ENCODE measurements at places on chromosomes 4 and X.

- DNase-seq = no peak
These were observed 68.2 kb downstream of the FAM193A start for GRCh38 chr4:2604614-2605013.

GRCh38 chr4:91111556-91111955 lies 984.4 kb downstream of the CCSER1 start:
- DNase-seq = no peak

GRCh38 chr4:179415037-179415846 lies 1973.0 kb upstream of the AGA start:
- DNase-seq = no peak

- DNase-seq = no peak
These were observed 427.9 kb downstream of the SPRY1 start for GRCh38 chr4:123824524-123824923.

DNA sequence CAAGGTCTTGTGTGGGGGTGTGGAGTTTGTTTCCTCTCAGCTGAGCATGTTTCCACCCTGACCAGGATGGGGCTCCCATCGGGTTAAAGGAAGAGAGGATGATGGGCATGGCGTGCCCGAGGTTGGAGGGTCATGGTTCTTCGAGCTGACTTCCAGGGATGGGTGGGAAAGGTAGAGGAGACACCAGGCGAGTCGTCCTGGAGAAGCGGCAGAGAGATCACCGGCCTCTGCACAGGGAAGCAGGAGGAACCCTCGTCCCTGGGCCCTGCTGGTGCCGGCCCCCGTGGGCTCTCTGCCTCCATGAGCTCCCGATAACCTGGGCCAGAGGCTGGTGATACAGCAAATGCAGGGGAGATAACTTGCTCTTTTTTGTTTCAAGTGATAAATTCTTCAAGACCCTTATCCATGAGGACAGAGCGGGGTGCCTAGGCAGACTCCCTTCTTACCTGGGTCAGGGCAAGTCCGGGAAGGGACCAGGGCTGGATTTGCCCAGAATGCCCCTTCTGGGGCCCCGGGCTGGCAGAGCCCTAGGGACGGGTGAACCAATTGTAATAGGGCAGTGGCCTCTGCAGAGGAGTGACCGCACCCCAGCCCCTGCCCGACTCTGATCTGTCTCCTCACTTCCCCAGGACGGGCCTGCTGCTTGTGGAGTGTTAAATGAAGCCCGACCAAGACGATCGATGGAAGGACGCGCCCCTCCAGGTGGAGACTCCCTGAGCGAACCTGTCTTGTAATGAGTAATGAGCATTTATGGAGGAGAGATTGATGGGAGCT lies 63.0 kb downstream of the CPZ start:
- DNase-seq = no peak

- no peak for DNase-seq
These were observed 74.4 kb upstream of the RBMX start for GRCh38 chrX:136954930-136955329.

GRCh38 chrX:93874554-93874953 lies 200.5 kb downstream of the FAM133A start:
- no peak for DNase-seq

GRCh38 chr4:88188738-88189417 lies 30.4 kb upstream of the ABCG2 start:
- DNase-seq = no peak

GRCh38 chr4:176084769-176085168 lies 19.1 kb downstream of the WDR17 start:
- no peak for DNase-seq

GRCh38 chr4:118988635-118988972 lies 100.0 kb downstream of the SYNPO2 start:
- DNase-seq = no peak

- DNase-seq = no peak
These were observed 51.0 kb downstream of the ADGRL3 start for GRCh38 chr4:61251129-61251528.

GRCh38 chrX:84118769-84119168 lies 69.2 kb downstream of the RPS6KA6 start:
- no peak for DNase-seq

- no peak for DNase-seq
These were observed 21.9 kb upstream of the P2RY8 start for GRCh38 chrX:1558761-1559468.

- DNase-seq = no peak
These were observed 46.1 kb downstream of the CCDC158 start for GRCh38 chr4:76374798-76375197.

- DNase-seq = peak; percentile 34
These were observed 933 bp downstream of the CNKSR2 start for GRCh38 chrX:21374994-21375707.

DNA sequence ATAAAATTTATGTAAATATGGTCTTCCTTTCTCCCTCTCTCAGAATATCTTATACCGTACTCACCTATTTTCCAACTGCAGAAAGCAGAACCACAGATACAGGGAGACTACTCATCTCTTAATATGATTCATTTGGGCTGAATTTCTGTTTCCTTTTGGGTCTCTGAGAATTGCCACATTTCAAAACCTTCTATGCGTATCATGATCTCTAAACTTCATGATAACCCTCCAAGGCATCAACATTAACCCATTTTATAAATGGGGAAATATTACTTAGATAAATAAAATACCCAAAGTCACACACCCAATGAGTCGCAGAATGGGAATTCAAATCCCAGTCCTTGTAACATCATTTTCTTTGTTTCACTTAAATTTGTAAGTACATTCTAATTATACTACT lies 16.6 kb upstream of the PRDM8 start:
- no peak for DNase-seq

DNA sequence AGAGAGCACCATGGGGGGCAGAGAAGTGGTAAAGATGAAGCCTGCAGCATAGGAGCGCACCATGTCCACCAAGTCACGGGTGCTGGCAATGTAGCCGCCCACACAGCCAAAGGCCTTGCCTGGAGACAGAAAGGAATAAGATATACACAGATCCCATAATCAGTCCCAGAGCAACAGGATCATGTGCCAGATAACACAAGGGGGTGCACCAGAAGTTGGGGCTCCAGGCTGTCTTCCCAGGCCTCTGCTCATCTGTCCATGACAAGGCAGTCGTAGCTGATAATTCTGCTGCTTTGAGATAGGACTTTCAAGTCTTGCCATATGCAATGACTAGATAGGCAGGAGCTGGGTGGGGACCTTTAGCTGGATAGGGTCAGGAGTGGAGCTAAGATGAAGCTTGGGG lies 14.7 kb downstream of the APEX2 start:
- DNase-seq = no peak

GRCh38 chr4:57037982-57038604 lies 59.4 kb downstream of the POLR2B start:
- DNase-seq = no peak

DNA sequence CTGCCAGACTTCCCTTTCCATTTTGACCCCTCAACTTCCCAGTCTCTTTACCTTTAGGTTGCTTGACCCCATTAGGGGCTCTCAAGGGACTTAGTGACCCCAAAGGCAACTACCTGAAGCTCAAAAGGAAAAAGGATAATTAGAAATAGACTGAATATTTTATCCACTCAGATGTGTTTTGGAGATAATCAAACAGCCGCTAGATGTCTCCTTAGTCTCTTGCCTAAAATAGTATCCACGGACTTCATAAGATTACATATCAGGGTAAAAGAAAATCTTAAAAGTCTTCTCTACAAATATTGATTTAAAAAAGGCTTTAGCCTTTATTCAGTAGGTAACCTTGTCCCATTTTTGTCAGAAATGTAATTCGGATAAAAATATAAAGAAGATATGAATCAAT lies 21.0 kb upstream of the RHOXF2 start:
- DNase-seq = no peak

GRCh38 chr4:16685536-16685935 lies 212.9 kb downstream of the LDB2 start:
- no peak for DNase-seq

DNA sequence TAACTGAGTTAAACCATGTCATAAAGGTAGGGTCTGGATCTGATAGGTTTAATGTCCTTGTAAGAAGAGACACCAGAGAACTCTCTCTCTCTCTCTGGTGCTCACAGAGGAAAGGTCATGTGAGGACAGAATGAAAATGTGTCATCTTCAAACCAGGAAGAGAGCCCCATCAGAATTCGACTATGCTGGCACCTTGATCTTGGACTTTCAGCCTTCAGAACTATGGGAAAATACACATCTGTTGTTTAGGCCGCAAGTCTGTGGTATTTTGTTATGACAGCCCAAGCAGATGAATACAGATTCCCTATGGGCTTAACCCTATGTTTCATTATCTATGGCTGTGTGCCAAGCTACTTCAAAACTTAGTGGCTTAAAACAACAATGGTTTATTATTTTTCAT lies 105.5 kb upstream of the DDIT4L start:
- DNase-seq = no peak

DNA sequence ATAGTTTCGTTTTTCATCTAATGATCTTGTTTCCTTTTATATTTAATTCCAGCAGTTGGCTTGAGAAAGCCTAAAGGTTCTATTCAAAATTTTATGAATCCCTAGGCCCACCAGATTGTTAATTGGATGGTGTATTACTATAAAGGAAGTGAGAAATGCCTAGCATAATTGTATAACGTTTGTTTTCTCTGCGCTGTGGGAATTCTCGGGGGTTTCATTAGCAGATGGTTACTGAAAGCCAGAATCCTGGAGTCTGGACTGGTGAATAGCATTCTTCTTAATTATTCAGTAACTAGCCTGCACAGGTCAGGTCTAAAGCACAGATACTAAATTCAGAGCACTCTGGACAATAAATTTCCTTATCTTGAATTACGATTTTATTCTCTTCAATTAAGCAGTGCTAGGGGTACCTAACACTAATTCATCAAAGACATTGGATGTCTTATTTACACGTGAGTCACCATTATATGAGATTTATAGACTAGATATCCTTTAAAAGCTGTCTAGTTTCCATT lies 459.4 kb downstream of the DTHD1 start:
- no peak for DNase-seq

- DNase-seq = no peak
These were observed 113.0 kb upstream of the TLR3 start for GRCh38 chr4:185955826-185956543.

GRCh38 chr4:165737309-165737972 lies 135.6 kb upstream of the TLL1 start:
- no peak for DNase-seq

GRCh38 chrX:30690330-30690729 lies 37.1 kb downstream of the GK start:
- no peak for DNase-seq

GRCh38 chr4:143921181-143921580 lies 15.8 kb upstream of the GYPE start:
- no peak for DNase-seq

DNA sequence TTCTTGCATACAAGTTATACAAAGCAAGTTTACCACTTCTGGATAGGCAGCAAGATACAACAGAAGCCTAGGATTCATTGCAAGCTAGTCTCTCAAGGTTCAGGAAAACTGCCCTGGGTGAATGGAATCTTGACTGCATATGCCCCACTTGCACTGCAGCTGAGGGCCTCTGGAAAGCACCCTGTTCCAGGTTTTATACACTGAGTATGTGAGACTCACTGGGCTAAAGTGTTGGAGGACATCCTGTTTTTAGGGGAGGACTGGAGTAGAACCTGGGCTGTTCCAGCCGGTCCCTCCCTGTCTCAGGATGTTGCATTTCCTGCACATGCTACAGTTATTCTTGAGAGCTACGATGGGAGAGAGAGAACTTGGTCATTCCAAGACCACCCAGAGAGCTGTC lies 168.5 kb upstream of the NUDT6 start:
- no peak for DNase-seq

GRCh38 chr4:176422001-176422400 lies 102.2 kb downstream of the SPCS3 start:
- no peak for DNase-seq

DNA sequence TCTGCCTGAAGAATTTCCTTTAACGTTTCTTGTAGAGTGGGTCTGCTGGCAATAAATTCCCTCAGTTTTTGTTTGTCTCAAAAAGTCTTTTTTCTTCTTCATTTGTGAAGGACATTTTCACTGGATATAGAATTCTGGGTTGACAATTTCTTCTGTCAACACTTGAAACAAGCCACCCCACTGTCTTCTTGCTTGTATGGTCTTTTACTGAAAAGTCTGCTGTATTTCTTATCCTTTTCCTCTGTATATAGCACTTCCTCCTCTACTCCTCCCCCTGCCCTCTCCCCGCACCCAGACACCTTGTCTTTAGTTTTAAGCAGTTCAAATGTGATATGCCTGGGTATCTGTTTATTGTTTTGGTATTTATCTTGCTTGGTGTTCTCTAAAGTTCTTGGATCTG lies 23.3 kb downstream of the SLC9A7 start:
- DNase-seq = no peak

- no peak for DNase-seq
These were observed 177.6 kb downstream of the CPE start for GRCh38 chr4:165556383-165556782.

GRCh38 chr4:134533068-134533467 lies 331.5 kb upstream of the PABPC4L start:
- DNase-seq = no peak

All from CD4-positive, alpha-beta memory T cell (primary cell).